Brain (organoid and tissue), 16 donors: ENCODE measurements at places on chromosomes 11 and 22. TPM values are rescaled to one million over a fixed set of nuclear protein-coding genes. Genes with fewer than 3 reads are reported as not detected.

Gene MN1
- 1.7 TPM for polyA plus RNA-seq

Gene PDE2A
- 26.1 TPM for polyA plus RNA-seq

Gene FZD4
- polyA plus RNA-seq = 2.9 TPM

Gene GNG3
- 523 TPM for polyA plus RNA-seq

Gene APLNR
- polyA plus RNA-seq = 47.9 TPM

Gene SYT12
- 5.1 TPM for polyA plus RNA-seq

Gene CDC42BPG
- polyA plus RNA-seq = 9.5 TPM

Gene C22orf23
- polyA plus RNA-seq = 1.2 TPM

Gene MPEG1
- polyA plus RNA-seq = 2.3 TPM

Gene MYBPC3
- polyA plus RNA-seq = not detected

Gene CCDC90B
- 35.8 TPM for polyA plus RNA-seq

Gene PNPLA3
- 4.8 TPM for polyA plus RNA-seq

Gene DDX25
- 17.7 TPM for polyA plus RNA-seq

Gene OR51E2
- polyA plus RNA-seq = 0.12 TPM

Gene OR8K1
- polyA plus RNA-seq = not detected

Gene PLAAT3
- 122 TPM for polyA plus RNA-seq

Gene LGR4
- polyA plus RNA-seq = 6.3 TPM

Gene NXPE2
- not detected for polyA plus RNA-seq

Gene KCNK4
- polyA plus RNA-seq = 3.4 TPM

Gene ANGPTL5
- not detected for polyA plus RNA-seq

Gene INSC
- not detected for polyA plus RNA-seq

Gene VWCE
- 1.0 TPM for polyA plus RNA-seq

Gene GAL
- polyA plus RNA-seq = 0.44 TPM

Gene ZFPL1
- 103 TPM for polyA plus RNA-seq

Gene NAALAD2
- polyA plus RNA-seq = 0.48 TPM

Gene HOATZ
- not detected for polyA plus RNA-seq

Gene OR51B4
- polyA plus RNA-seq = not detected

Gene EMID1
- polyA plus RNA-seq = 30.2 TPM

Gene APOBEC3B
- 49.9 TPM for polyA plus RNA-seq

Gene GRM5
- 1.1 TPM for polyA plus RNA-seq

Gene VPREB1
- polyA plus RNA-seq = not detected

Gene SAA1
- polyA plus RNA-seq = 3.4 TPM

Gene CD248
- polyA plus RNA-seq = 14.3 TPM

Gene OR8D1
- not detected for polyA plus RNA-seq

Gene SLN
- not detected for polyA plus RNA-seq

Gene BTBD18
- polyA plus RNA-seq = not detected

Gene TAGLN
- polyA plus RNA-seq = 122 TPM

Gene HBB
- 809 TPM for polyA plus RNA-seq

Gene APOBEC3F
- polyA plus RNA-seq = 14.1 TPM

Gene CTSW
- polyA plus RNA-seq = 0.76 TPM

Gene C1QTNF5
- 13.2 TPM for polyA plus RNA-seq

Gene CRYAB
- polyA plus RNA-seq = 1,548 TPM

Gene CLCF1
- 0.46 TPM for polyA plus RNA-seq

Gene MOV10L1
- 0.58 TPM for polyA plus RNA-seq

Gene OR52H1
- polyA plus RNA-seq = not detected

Gene IFITM10
- 2.3 TPM for polyA plus RNA-seq

Gene FGF3
- polyA plus RNA-seq = not detected

Gene NXPE4
- not detected for polyA plus RNA-seq

Gene ACRV1
- 1.4 TPM for polyA plus RNA-seq

Gene APOBEC3C
- 6.7 TPM for polyA plus RNA-seq

Gene F2
- polyA plus RNA-seq = not detected

Gene CENPM
- polyA plus RNA-seq = 40.5 TPM
